ENCODE measurements at places on chromosomes 12 and 14.

DNA sequence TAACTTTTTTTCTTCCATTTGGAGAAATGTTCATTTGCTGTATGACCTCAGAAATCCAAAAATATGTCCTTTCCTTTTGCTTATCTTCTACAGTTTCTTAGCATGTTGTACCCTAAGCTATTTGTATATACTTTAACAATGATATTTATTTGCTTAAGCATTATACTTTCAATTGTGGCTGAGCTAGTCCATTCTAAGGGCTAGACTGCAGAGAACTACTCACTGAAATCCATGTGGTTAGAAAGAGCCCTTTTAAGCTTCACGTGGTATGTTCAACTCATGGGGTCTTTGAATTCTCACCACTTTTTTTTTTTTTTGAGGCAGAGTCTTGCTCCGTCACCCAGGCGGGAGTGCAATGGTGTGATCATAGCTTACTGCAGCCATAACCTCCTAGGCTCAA, 122.5 kb downstream of the HMGA2 start:
- no peak for DNase-seq

DNA sequence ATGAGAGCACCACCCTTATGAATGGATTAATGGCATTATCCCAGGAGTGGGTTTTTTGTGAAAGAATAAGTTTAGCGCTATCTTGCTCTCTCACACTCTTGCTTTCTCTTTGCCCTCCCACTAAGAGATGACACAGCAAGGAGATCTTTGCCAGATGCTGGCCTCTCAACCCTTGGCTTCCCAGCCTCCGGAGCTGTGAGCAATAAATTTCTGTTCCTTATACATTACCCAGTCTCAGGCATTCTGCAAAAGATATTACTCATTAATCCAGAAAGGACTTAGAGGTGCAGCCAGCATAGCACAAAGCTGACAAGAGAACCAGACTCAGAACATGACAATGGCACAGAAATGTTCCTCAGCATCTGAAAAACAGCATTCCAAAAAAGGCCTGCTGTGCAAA, 190.6 kb downstream of the ITPR2 start:
- no peak for DNase-seq

GRCh38 chr12:70960484-70960883, 39.9 kb upstream of the PTPRR start:
- no peak for DNase-seq

DNA sequence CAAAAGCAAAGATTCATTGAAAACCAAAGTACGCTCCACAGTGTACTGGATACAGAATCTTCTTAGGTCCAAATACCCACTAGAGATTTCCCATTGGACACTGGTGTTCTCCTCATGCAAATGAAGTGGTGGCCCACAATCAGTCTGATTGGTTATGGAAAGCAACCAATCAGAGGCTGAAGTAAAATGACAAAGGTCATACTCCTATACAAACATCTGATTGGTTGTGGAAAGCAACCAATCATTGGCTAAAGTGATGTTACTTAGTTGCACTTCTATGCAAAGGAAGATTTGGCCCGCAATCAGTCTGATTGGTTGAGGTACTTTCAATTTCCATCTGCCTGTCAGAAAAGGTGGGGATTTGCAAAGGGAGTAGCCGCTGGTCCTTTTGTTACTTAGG, 1.3 kb upstream of the WASHC3 start:
- no peak for DNase-seq

- no peak for DNase-seq
These were observed 9.6 kb downstream of the ZDHHC22 start for GRCh38 chr14:77131871-77132486.

- DNase-seq: no peak
These were observed 915.3 kb downstream of the FSCB start for GRCh38 chr14:43591776-43592175.

DNA sequence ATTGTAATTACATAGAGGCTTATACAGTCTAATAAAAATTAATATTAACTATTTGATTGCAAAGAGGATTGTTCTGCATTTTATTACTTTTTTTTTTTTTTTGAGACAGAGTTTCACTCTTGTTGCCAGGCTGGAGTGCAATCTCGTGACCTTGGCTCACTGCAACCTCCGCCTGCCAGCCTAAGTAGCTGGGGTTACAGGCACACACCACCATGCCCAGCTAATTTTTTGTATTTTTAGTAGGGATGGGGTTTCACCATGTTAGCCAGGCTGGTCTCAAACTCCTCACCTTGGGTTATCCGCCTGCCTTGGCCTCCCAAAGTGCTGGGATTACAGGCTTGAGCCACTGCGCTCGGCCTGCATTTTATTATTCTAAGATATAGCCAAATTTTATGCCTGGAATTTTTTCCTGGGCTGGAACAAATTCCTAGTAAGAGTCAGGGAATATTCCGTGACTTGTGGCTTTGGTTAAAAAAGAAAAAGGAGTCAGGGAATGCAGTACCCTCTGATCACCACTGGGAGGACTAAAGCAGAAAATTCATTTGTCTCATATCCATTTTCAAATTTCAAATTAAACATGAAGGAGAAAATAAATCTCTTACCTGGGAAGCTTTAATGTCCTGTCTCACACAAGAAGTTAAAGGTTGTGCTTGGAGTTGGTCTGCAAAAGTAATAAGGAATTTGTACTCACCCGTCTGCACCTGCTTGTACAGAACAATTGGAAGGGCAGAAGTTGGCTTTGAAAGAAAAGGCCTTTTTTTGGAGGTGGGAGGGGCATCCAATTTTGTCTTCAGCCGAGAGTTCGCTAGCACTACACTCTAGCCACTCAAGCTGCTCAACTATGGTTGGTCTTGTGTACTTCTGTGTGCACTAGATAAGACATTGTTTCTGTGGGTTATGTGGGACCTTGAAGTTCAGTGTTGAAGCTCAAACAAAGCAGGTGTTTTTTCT, 8.7 kb downstream of the MARK3 start:
- DNase-seq: peak; percentile 62

GRCh38 chr12:14892726-14893505, 7.3 kb upstream of the MGP start:
- peak; percentile 25 for DNase-seq

DNA sequence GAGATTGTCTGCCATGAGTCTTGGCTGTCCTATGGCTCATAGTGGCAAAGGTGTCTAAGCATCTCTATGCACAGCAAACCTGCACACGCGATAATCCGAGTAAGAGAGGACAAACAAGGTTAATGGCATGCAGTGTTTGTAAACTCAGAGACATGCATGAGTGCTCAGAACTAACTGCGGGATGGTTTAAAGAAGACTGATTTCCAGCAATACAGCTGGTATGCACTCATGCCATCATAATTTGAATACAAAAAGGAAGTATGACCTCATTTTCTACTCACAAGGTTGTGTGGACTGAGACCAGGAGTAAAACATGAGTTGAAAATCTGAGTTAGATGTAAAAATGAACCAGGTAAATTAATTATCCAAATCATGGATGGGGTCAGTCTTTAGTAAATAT, 16.6 kb upstream of the TCP11L2 start:
- DNase-seq: no peak

GRCh38 chr12:3713483-3713882, 39.4 kb downstream of the CRACR2A start:
- DNase-seq: no peak

- peak; percentile 34 for DNase-seq
These were observed 8.8 kb downstream of the BDKRB1 start for GRCh38 chr14:96264853-96265252.

DNA sequence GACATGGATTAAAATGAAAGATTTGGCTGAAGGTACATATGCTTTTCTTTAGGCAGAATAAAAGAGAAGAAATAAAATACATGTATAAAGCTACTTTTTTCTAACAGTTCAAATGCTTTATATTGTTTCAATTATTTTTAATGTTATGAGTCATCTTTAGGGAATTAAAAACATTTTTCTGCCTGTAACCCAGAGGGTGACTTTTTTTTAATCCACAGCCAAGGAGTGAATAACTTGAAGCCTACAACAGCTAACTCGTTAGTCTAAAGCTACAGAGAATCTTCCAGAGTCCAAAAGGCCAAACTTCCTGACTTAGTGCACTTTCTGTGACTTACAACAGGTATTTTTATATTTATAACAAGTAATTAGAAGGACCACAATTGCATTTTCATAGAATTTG, 151.6 kb downstream of the SEC23A start:
- no peak for DNase-seq

DNA sequence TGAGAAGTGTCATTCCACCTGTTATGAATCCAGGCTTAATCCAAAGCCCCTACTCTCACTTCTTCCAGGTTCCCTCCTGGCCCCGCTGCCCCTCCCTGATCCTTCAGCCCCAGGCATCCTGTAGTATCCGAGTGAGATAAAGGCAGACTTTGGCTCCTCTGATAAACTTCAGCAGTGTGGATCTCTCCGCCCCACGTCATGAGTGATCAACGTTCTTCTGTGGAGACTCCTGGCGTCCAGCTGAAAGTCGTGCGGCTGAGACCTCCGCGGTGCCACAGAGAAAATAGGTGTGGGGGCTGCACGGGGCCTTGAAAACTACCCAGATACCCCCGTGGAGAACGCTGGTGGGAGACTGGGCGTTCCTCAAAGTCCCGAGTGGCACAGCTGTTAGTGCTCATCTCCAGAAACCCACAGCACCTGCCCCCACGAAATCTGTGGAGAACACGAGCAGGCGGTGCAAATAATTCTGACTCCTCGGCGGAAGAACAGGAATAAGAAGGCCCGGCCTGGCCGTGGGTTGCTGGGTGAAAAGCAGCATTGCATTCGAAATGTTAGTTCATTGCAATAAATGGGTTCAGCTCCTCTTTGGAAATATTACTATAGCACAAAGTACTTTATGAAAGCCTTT, 180.0 kb upstream of the RGS6 start:
- no peak for DNase-seq

DNA sequence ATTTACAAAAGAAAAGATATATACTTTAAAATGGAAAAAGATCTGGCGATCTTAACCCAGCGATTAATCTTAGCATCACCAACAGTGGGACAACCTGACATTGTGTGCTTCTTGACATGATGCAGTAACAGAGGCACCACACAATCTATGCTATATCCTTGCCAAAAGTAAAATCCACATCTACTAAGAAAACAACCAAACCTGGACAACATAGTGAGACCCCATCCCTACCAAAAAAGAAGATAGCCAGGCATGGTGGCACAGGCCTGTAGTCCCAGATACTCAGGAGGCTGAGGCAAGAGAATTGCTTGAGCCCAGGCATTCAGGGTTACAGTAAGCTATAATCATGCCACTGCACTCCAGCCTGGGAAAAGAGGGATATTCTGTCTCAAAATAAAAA, 50.5 kb downstream of the SINHCAF start:
- DNase-seq: no peak

DNA sequence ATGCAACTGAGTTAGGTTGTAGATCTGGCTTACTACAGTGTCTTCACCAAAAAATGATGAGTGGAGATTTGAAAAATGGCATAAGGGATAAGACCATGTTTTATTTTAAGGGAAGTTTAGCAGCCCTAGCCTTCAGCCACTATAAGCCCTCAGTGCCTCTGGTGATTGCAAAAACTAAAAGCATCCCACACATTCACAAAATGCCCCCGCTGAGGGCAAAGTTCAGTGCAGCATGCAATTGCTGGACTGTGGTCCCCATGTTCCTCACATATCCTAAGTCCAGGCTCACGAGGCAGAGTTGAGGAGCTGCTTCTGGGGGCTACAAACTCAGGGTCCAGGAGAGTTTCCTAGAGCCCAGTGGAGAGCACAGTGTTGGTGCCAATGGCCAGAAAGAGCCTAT, 29.6 kb upstream of the NCOR2 start:
- DNase-seq: no peak

GRCh38 chr14:42001431-42001830, 394.8 kb downstream of the LRFN5 start:
- DNase-seq: no peak

DNA sequence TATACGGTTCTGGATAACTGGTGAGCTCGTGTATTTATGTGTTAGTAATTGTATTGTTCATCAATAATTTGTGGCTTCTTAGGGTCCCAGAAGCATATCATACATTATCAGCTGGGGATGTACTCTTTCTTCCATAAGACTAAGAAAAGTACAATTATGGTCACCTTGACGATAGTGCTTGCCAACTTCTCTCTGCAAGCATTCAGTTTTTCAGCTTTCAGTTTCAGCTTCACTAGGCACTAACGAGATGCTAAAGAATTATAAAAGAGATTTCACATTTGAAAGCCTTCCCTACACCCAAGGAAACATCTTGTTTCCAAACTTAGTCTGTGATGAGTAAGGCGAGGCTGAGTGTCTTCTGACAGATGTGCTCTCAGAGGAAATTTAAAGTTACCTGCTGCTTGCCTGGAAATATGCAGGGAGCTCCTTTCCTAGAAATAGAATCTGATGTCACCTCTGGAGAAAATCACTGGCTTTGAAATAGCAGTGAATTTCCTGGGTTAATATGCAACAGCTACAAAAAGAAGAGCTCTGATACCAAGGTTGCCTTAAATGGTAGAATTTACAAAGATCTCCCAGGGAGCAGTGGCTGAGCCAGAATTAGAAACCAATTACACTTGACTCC, 1419.9 kb upstream of the TMEM132C start:
- DNase-seq: no peak

GRCh38 chr12:16323010-16323409, 24.4 kb upstream of the MGST1 start:
- no peak for DNase-seq

- no peak for DNase-seq
These were observed 89.3 kb upstream of the MED13L start for GRCh38 chr12:116366824-116367223.

DNA sequence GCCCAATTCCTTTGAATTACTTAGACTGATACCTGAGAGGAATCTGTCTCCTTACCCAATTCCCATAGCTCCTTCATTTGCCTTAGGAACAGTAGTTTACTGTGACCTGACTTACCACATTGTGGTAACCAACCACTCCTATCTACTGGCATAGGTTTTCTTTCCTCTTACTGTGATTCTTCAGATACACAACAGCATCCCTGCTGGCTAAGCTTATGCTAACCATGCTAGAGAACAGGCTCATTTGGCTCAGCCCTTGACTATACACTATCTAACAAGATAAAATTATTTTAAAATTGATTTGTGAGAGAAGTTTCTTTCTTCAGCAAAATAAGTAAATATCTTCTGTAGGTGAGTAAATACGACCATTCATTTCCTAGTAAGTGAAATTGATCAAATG, 320.4 kb upstream of the DDHD1 start:
- peak; percentile 1 for DNase-seq

DNA sequence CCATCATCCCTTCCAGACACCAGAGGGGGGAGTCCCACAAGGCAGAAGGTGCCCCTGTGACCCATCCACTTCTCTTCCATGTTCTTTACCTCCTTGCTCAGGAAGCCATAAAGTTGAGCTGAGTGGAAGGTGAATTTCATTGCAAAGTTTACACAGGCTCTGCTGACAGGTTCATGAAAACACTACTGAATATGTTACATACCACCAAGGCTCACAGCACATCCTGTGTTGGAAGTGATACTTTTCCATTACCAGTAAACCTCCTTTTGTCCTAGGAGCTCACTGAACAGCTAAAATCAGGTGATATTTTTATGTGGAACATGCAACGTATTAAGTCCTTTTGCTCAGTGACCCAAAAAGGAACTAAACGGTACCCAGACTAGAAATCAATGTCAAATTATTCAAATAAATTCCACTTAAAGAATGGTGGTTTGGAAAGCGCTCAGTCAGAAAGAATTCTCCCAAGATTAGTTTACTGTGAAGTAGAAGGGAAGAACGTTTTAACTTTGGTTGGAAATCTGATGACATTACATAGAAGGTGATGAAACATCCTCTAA, 196.2 kb upstream of the NUDT4 start:
- no peak for DNase-seq

- peak; percentile 3 for DNase-seq
These were observed 1324.1 kb downstream of the AACS start for GRCh38 chr12:126389220-126389841.

- no peak for DNase-seq
These were observed 256.3 kb upstream of the RGS6 start for GRCh38 chr14:71675900-71676287.

GRCh38 chr14:23449314-23449713, 13.9 kb upstream of the MYH7 start:
- DNase-seq: no peak

Measured in RKO (cell line).